Putamen (tissue), 1 donor: ENCODE measurements at places on chromosomes 16 and 17.

DNA sequence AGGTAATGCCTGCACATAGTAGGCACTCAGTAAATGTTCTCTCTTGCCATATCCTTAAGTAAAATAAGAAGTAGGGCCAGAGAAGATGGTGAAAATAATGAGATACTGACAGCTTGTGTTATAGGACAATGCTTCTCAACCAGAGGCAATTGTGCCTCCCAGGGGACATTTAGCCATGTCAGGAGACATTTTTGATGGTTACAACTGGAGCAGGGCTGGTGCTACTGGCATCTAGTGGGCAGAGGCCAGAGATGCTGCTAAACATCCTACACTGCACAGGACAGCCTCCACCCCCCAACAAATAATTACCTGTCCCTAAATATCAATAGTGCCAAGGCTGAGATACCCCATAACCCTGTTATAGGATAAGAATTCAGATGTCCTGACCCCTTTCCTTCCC is 1.7 kb downstream of the RAD51D start:
- DNase-seq, result no peak

DNA sequence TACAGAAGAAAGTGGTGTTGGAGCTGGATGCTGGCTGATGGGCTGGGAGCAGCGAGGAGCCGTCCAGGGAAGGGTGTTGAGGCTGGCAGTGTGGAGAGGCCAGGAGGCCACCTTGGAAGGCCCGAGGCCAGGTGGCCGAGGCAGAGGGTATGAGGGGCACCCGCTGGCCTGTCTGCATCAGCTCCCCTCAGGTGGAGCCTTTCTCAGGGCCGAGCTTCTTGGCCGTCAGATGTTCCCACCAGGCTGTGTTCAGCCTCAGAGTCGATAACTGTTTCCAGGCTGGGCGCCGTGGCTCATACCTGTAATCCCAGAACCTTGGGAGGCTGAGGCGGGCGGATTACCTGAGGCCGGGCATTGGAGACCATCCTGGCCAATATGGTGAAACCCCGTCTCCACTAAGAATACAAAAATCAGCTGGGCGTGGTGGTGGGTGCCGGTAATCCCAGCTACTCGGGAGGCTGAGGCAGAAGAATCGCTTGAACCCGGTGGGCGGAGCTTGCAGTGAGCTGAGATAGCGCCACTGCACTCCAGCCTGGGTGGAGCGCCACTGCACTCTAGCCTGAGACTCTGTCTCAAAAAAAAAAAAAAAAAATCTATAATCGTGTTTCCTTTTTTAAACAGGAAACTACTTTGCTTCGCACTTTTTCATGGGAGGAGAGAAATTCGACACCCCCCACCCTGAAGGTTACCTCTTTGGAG is 25.3 kb downstream of the MGRN1 start:
- no peak for DNase-seq

- no peak for DNase-seq
Observed at GRCh38 chr17:30398328-30399041, 19.8 kb downstream of the CPD start.

DNA sequence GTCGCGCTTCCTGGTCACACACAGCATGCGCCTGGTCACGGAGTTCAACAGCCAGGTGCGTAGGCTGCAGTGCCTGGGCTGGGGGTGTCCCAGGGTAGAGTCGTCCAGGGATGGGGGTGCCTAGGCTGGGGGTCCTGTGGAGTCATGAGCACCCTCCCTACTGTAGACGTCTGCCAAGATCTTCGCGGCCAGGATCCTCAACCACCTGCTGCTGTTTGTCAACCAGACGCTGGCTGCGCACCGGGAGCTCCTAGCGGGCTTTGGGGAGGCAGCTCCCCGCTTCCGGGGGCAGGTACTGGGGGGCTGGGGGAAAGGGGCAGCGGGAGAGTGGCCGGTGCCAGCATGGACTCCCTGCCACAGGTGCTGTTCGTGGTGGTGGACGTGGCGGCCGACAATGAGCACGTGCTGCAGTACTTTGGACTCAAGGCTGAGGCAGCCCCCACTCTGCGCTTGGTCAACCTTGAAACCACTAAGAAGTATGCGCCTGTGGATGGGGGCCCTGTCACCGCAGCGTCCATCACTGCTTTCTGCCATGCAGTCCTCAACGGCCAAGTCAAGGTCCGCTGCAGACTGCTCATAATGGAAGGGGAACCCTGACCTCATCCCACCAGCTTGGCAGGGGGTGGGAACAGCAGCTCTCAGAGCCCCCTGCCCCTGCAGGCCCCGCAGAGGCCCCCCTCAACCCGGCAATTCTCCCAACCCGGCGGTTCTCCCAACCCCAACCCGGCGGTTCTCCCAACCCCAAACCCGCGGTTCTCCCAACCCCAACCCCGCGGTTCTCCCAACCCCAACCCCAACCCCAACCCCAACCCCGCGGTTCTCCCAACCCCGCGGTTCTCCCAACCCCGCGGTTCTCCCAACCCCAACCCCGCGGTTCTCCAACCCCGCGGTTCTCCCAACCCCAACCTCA is 2.4 kb downstream of the PDIA2 start:
- no peak for DNase-seq

DNA sequence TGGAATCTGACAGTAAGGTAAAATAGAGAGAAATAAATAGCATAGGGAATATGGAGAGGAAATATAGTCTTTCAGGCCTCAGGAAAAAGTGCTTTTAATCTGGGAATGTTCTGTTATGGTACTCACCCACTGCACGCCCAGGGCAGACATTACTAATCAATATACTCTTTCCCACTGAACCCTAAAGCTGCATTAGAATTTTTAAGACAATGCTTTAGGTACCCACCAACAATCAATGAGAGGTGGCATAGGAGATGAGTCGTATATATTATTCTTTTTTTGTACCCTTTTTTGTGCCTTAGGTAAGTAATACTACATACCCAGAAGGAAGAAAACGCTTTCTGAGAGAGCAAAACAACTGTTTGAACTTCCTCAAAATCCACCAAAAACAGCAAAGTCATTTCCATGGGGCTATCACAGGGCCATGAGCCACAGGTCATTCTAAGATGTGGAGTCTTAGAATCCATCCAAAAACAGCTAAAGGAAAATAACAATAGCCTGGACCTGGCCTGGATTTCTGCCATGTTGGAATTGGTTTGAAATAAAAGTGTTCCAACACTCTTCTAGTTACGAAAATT is 542.1 kb downstream of the XYLT1 start:
- DNase-seq, result no peak

DNA sequence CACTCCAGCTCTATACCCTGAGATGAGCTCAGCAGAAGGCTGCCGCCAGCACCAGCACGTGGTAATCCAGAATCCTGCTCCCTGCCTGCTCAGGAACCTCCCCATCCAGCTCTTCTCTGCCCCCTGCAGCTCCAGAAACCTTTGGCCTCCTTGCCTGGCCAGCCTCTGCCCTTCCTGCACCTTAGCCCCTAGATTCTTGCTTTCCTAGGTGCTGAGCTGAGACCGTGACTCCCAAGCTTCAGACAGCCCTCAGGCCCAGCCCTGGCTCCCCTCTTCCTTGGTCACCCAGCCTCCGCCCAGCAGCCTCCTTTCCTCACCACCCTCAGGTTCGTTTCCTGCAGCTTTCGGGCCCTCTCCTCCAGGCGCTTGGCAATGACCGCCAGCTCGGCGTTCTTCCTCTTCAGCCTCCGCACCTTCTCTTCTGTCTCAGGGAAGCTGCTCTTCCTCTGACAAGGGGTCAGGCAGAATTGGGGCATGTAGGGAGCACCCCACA is 2.6 kb downstream of the TSPOAP1 start:
- no peak for DNase-seq

DNA sequence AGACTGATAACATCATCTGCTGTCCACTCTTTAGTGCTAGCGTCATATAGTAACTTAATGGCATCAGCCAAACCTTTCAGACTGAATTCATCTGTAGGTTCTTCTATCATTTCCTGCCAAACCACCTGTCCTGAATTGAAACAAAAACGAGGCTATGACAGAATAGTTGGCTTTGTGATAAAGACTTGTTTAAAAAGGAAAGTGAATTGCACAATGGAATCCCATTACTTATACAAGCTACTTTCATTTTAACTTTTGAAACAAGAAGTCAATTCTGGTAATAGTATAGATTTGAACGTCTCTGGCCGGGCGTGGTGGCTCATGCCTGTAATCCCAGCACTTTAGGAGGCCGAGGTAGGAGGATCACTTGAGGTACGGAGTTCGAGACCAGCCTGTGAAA is 18.2 kb downstream of the LASP1NB start:
- no peak for DNase-seq

- no peak for DNase-seq
Observed at GRCh38 chr17:43140396-43141332, 15.5 kb upstream of the BRCA1 start.

- DNase-seq, result no peak
Observed at GRCh38 chr17:29733166-29733565, 110.5 kb upstream of the CORO6 start.
